Cerebellar nuclear complex (tissue), 1 donor: ENCODE measurements at places on chromosomes 2 and 18.

- no peak for DNase-seq
These were observed 20.0 kb upstream of the PTPN2 start for GRCh38 chr18:12904012-12904516.

DNA sequence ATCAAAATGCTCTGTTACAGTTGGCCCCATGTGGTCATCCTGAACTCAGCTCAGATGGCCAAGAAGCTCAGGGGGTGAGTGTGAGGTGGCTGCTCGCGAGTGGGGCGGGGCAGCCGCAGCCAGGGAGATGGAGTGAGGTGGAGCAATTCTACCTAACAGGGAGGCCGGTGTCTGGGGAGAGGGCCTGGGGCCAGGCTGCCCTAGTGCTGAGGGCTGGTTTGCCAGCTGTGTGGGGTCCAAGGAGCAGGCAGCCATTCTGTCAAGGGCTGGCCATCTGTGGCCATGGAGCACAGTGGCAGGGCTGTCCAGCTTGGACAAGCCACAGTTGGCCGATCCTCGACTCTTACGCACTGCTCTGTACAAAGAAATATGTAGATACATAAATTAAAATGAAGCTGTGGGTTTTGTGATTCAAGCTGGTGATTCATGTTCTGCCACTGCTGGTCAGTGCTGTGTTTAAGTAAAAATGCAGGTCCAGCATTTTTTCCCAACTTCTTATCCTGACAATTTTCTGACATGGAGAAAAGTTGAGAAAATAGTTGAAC lies 82.1 kb downstream of the HS6ST1 start:
- no peak for DNase-seq

DNA sequence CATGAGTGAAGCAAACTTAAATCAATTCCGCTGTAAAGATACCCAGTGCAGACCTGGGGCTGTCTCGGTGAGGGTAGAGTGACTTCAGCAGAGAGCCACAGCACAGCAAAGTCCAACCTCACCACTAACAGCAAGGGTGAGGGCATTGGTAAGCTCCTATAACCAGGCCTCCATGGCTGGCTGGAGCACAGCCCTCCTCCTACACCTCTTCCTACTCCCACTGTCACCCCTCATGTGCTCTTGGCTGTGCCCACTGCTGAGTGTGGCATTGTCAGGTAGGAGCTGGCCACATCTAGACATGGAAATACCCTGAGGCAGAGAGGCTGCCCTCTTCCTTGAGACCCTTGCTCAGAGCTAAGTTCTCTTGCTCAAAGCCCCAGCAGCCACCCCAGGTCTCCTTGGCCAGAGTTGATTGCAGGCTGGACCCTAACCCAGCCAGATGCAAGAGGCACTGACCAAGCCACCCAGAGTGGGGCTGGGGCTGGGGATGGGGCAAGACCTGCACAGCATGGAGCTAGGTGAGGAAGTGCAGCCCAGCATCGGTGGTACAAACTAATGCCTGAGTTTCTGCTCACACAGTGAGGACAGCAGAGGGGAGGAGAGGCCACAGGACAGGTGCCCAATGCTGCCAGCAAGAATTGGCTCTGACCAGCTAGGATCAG lies 77.6 kb upstream of the RAB6C start:
- DNase-seq: no peak

DNA sequence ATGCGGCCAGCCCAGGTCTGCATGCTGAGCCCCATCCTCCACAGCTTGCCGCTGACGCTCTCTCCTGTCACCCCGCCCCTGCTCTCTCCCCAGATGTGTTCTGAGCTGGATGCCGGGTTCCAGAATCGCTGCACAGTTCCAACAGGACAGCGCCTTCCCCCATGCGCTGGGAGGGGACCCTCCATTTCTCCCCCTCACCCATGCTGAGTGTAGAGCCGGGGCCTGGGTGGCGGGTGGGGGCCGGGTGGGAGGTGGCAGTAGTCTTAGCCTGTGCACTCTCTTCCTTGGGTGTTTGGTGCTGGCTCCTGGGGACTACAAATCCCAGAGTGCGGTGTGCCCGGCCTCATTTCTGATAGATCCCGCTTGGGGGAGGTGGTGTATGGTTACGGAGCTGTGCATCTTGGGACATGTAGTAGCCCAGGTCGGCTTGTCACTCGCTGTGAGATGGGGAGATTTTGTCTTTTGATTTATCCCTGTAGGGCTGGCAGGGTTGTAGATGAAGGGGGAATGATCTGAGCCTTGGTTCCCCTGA lies 6.8 kb downstream of the DNAJB2 start:
- peak; percentile 14 for DNase-seq

- DNase-seq: no peak
These were observed 178.2 kb downstream of the INHBB start for GRCh38 chr2:120524174-120524573.

DNA sequence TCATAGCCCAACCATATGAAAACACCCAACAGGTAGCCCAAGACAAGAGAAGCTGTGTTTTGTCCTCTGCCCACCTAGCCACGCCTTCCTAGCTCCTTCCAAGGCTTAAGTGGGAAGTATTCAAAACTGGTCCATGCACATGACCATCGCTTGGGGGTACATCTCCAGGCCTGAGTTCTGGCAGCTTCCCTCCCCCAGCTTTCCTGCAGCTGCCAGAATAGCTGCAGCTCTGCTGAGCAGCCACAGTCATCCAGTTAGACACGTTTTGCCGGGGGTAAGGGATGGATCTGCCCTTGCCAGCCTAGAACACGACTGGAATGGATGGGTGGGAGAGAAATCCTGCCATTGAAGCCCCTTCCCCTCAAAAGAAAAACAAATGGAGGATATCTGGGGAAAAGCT lies 166.8 kb downstream of the NRP2 start:
- no peak for DNase-seq

DNA sequence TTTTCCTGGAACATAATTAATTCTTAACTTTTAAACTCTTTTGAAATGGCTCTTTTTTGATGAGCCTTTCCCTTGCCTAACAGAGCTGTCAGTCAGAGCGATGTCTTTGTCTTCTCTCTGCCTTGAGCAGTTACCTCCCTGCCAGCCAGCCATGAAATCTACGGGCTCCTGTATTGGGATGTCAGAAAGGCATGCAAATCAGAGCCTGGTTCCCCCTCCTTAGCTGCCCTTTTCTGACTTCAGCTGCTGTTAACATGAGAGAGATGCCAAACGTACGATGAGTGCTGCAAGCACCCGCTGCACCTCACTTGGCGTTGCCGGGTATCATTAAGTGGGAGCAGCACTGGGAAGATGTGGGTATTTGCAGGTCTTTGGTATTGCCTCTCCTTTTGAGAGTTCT lies 131.4 kb upstream of the BOD1L2 start:
- DNase-seq: no peak

- DNase-seq: no peak
These were observed 12.2 kb downstream of the TWSG1 start for GRCh38 chr18:9346775-9347174.

- DNase-seq: no peak
These were observed 813.1 kb upstream of the POU3F3 start for GRCh38 chr2:104040771-104041170.

- no peak for DNase-seq
These were observed 4.5 kb downstream of the TWIST2 start for GRCh38 chr2:238852206-238852869.

DNA sequence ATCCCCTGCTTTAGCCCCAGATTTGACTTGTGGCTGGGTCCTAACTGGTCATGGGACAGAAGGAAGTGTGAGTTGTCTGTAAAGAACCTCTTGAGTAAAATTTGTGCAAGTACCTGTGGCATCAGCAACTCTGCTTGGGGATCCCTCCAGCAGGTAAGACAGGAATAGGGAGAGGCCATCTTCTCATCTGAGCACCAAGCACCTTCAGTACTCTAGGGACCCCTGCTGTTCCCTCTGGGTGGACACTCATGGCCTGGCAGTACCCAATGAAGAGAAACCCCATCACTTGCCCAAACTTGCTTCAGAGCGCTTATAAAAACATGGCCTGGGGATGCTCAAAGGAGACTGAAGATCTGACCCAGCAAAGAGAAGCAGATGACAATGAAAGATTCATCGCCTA lies 297.8 kb downstream of the SP3 start:
- DNase-seq: no peak

DNA sequence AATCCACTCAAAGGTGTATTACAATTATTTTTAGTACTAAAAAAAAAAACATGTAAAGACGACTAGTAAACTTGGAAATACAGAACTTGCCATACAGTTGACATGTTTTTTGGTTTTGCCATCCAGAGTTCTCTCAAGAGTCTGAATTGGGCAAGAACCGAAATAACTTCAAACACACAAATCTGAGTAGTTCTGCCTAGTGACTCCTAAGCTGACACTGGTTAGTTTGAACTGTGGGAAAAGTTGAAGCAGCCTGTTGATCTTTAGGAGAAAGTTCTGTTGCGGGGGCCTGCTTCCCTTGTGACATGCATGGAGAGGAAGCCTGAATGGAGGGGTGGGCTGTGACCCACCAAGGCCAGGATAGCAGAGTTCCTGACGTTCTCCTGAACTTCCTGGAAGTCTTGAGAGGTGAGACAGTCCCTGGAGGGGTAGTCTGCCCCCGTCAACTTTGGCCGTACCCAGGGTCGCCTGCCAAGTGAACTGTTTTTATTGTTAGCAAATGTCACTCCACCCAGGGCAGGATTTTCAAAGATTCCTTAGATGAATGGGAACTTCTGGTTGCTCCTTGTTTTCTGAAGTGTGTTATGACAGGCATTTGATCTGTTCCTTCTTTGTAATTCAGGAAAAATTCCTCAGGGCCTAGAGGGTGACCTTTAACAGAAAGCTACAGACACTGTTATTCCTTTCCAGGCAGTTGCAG lies 85.6 kb upstream of the SPTBN1 start:
- DNase-seq: no peak

GRCh38 chr2:47076586-47077441 lies 78.3 kb downstream of the STPG4 start:
- no peak for DNase-seq

DNA sequence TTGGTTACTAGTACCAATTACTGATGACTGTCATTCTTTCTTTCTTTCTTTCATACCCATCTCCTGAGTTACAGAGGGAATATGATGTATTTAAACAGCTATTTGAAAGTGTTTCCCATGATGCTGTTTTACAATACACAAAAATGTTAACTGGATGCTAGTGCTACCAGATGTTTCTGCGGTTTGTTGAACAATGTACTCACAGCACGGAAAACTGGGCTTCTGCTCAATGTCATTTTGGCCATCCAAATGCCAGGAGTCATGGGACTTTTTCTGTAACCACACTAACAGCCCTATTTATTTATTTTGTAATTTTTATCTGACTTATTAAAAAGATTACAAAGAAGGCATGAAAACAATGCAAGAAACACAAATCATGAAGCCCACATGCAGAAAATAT lies 313.8 kb downstream of the RIT2 start:
- no peak for DNase-seq

DNA sequence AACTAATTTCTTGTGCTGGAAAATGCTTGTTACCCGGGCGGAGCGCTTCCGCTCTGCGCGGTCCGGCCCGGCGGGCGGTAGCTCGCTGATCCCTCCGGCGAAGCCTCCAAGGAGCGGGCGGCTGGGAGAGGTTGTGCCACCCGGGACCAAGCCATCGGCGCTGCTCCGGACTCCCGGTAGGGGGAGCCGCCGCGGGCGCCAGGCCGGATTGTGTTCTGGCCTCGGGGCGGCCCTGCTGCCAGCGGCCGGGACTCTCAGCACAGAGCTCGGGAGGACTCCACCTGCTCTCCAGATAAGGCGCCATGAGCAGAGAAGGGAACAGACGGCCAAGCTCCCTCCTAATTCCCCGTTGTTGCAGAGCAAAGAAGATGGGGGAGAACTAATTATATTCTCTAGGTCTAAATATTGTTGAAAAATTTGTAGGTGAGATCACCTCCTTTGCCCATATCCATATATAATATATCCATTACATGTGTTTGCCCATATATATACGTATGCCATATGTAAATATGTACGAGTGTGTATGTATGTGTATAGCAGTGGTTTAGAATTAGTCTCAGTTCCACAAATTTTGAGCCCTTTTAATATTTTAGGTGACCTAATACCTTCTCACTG lies 13.8 kb upstream of the SATB2 start:
- DNase-seq: no peak

GRCh38 chr2:136131961-136132824 lies 14.2 kb upstream of the CXCR4 start:
- no peak for DNase-seq

DNA sequence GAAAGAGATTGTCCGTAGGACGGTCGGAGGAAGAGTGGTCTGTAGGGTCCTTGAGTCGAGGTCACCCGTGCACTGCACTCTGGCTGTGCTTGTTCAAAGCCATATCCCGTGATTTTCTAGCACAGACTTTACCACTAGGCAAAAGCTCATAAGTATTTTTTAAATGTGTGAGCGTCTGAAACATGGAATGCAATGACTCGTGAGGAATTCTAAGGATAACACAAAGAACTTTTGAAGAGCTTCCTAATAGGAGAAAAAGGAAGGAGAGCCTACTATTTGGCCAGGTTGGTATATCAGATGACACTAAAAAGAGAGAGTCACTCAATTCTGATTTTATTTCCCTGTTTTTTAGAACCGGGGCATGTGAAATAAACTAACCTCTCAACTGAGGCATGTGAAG lies 68.3 kb downstream of the CD28 start:
- DNase-seq: no peak

DNA sequence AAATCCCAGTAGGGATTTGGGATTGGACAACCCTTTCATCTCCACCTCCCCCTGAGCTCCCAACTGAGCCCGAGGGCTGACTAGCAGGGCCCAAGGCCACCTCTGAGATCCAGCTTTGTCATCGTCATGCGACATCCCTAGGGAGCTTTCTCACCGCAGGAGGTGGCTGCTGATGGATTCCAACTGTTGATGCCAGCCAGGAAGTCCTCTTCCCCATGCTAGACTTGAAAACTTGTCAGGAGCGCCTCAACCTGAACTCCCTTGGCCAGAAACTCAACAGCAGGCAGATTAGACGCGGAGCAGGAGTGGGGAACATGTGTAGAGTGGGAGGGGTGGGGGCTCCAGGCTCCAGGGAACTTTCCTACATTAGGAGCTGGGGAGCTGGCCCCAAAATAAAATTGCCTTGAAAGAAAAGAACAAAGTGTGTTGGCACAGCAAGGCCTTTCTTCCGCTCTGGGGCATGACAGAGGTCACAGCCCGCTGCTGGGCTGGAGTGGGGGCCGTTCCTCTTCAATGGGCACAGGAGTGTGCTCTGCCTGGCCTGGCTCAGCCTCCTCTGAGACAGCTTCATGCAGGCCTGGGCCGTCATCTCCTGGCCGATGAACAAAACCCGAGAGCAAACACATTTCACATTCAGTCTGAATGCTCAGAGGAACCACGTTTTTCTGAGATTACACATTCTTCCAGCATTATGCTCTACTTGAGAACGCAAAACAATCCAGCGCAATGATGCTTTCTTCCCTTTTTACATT lies 34.5 kb downstream of the EMILIN2 start:
- no peak for DNase-seq
